Activated T-cell treated with anti-CD3 and anti-CD28 coated beads, Interleukin-2, amount 50 U/mL, for 72 hours (primary cell): ENCODE measurements at places on chromosomes 16 and 17. TPM values are rescaled to one million over a fixed set of nuclear protein-coding genes. Genes with fewer than 3 reads are reported as not detected.

Gene CRK
- 18.7 TPM for total RNA-seq

Gene HMOX2
- total RNA-seq = 50.3 TPM

Gene KRT31
- total RNA-seq = not detected

Gene ACAP1
- total RNA-seq = 690 TPM

Gene NPTX1
- 0.83 TPM for total RNA-seq

Gene COPZ2
- 11.7 TPM for total RNA-seq

Gene RHBDL3
- total RNA-seq = not detected

Gene ZNF286A
- total RNA-seq = 26.8 TPM

Gene MEIOC
- 0.82 TPM for total RNA-seq

Gene SLC4A1
- not detected for total RNA-seq

Gene KRTAP16-1
- not detected for total RNA-seq

Gene NTN3
- not detected for total RNA-seq

Gene EMC6
- 45.0 TPM for total RNA-seq

Gene ARHGAP44
- total RNA-seq = not detected

Gene MYH8
- not detected for total RNA-seq

Gene PLLP
- 0.48 TPM for total RNA-seq

Gene CDH1
- 8.6 TPM for total RNA-seq

Gene TMC7
- total RNA-seq = not detected

Gene SMPD3
- total RNA-seq = not detected

Gene CA7
- total RNA-seq = not detected

Gene KRT16
- total RNA-seq = not detected

Gene NHLRC4
- 1.4 TPM for total RNA-seq

Gene AOC2
- 8.8 TPM for total RNA-seq

Gene RNU2-1
- 5,082 TPM for total RNA-seq

Gene GPRC5C
- 1.3 TPM for total RNA-seq

Gene SLC12A3
- total RNA-seq = not detected

Gene SHISA6
- total RNA-seq = not detected

Gene CCDC200
- 0.74 TPM for total RNA-seq

Gene FBXO39
- total RNA-seq = 1.0 TPM

Gene NME3
- total RNA-seq = 56.1 TPM

Gene CDH11
- not detected for total RNA-seq

Gene WFDC1
- not detected for total RNA-seq

Gene ZG16
- total RNA-seq = not detected

Gene CD300H
- not detected for total RNA-seq

Gene SEZ6L2
- total RNA-seq = 0.44 TPM

Gene SRSF2
- total RNA-seq = 275 TPM

Gene KRTAP2-3
- not detected for total RNA-seq

Gene PRAC1
- not detected for total RNA-seq

Gene SDR42E2
- 0.19 TPM for total RNA-seq

Gene PCYT2
- 14.2 TPM for total RNA-seq

Gene PPM1E
- total RNA-seq = 0.12 TPM

Gene RPS6KB1
- total RNA-seq = 68.8 TPM

Gene TMEM114
- not detected for total RNA-seq

Gene TMEM100
- not detected for total RNA-seq

Gene FAM20A
- total RNA-seq = not detected

Gene KCNJ12
- total RNA-seq = not detected

Gene TEX19
- total RNA-seq = not detected

Gene MYH1
- total RNA-seq = not detected

Gene CCL4
- total RNA-seq = 63.9 TPM
